ENCODE measurements at places on chromosomes 6 and 20. TPM values are rescaled to one million over a fixed set of nuclear protein-coding genes. Genes with fewer than 3 reads are reported as not detected.

Gene CAP2
- 24.3 TPM for total RNA-seq

- DNase-seq, result no peak
- no peaks in the 10 kb centered on the region for H3K4me1 ChIP-seq
- H3K36me3 ChIP-seq, result peaks cover 16% of the 10 kb centered on the region
- H3K4me3 ChIP-seq, result no peak overlapping the region
- no peak overlapping the region for H3K27ac ChIP-seq
- H3K27me3 ChIP-seq, result no peaks in the 10 kb centered on the region
Observed at GRCh38 chr6:92879526-92879925, 539.8 kb downstream of the EPHA7 start.

DNA sequence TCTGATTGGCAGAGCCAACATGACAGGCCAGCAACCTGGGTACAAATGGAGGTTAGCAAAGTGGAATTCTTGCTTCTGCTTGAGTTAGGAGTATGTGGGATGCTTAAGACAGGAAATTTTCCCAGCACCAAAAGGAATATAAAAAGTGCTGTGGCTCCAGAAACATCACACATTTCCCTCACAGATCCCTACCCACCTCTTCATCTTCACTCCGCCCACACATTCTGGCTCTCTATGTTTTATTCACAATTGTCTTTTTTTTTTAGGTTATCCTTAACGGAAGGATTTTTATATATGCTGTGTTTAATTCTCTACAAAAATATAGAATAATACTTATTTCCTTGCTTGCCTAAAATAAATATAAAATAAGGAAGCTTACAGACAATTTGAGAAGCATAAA lies 563.3 kb upstream of the HS3ST5 start:
- DNase-seq, result no peak
- no peaks in the 10 kb centered on the region for H3K36me3 ChIP-seq
- H3K4me3 ChIP-seq, result no peak overlapping the region
- no peak overlapping the region for H3K27ac ChIP-seq
- no peaks in the 10 kb centered on the region for H3K27me3 ChIP-seq

DNA sequence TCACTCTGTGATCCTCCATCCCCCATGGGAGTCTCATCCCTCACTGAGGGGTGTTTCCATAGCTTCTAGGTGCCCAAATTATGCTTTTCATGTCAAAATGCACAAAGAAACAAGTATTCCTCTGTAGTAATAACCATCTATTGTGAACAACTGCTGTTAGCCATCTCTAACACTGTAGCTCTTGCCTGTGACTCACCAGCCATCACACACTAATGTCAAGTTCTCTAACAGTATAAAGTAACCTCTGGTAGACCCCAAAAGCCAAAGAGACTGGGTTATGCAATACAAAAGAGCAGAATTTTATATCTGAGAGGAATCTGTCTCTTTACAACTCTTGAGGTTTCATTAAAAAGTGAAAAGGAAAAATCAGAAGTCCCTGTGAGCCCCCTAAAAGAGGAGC lies 25.4 kb upstream of the IYD start:
- H3K27me3 ChIP-seq, result no peaks in the 10 kb centered on the region
- H3K36me3 ChIP-seq, result no peaks in the 10 kb centered on the region
- H3K4me3 ChIP-seq, result no peak overlapping the region
- H3K4me1 ChIP-seq, result no peaks in the 10 kb centered on the region

DNA sequence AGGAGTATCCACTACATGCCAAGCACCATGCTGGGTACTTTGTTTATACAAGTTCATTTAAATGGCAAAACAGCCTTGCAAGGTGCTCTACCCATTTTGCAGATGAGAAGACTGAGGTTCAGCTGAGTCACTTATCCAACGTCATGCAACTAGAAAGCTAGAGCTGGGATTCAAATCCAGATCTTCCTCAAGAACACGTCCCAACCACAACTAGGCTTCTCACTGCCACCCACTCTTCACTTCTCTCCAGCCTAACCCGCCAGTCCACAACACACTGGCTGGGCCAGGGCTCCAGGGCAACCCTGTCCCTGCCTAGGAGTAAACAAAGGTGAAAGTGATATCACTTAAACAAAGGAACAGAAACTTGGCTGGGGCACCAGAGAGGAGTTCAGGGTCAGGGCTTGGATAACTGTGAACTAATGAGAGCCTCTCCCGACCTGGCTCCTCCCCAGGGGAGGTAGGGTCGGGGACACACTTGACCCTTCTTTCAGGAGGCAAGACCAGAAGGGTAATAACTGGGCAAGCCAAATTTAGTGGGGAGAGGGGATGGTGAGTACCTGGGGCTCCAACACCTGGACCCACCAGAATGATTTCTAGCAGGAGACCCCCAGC lies 7.9 kb downstream of the SDC4 start:
- DNase-seq, result no peak
- no peaks in the 10 kb centered on the region for H3K27me3 ChIP-seq
- H3K4me1 ChIP-seq, result peaks cover 30% of the 10 kb centered on the region

- DNase-seq, result no peak
- peaks cover 15% of the 10 kb centered on the region for H3K4me1 ChIP-seq
- H3K4me3 ChIP-seq, result no peak overlapping the region
- no peak overlapping the region for H3K27ac ChIP-seq
Observed at GRCh38 chr6:5763871-5764270, 242.9 kb downstream of the NRN1 start.

DNA sequence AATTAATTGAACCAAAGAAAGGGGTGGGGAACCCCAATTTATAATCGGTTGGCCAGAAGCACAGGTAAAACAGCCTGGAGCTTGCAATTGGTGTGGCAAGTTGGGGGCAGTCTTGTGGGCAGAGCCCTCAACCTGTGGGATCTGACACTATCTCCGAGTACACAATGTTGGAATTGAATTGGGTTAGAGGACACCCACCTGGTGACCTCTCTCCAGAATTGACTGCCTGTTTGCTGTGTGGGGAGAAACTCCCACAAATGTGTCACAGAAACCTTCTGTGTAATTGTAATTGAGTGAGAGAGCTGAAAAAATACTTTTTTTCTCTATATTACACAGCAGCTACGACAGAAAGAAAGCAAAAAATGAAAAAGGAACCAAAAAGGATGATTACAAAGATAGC lies 53.0 kb upstream of the FAM83C start:
- no peak overlapping the region for H3K4me3 ChIP-seq
- DNase-seq, result no peak
- peaks cover 19% of the 10 kb centered on the region for H3K36me3 ChIP-seq
- H3K4me1 ChIP-seq, result no peaks in the 10 kb centered on the region

- no peaks in the 10 kb centered on the region for H3K36me3 ChIP-seq
- no peak overlapping the region for H3K27ac ChIP-seq
- DNase-seq, result no peak
- H3K27me3 ChIP-seq, result no peaks in the 10 kb centered on the region
Observed at GRCh38 chr20:6295867-6296256, 173.0 kb upstream of the FERMT1 start.

Data from neural crest cell (in vitro differentiated cells).